Smooth muscle cell of bladder (primary cell): ENCODE measurements at places on chromosomes 1 and 21. TPM values are rescaled to one million over a fixed set of nuclear protein-coding genes. Genes with fewer than 3 reads are reported as not detected.

The SV2A gene
- total RNA-seq, result 14.1 and 18.3 TPM in 2 replicates

The HAO2 gene
- total RNA-seq, result not detected in 2 replicates

The DNAI4 gene
- total RNA-seq, result 5.5 and 11.8 TPM in 2 replicates

The FAM72D gene
- 0.28 and 0.37 TPM in 2 replicates for total RNA-seq

The GPA33 gene
- not detected in 2 replicates for total RNA-seq

The FMO5 gene
- 0.71 and 0.92 TPM in 2 replicates for total RNA-seq

The BGLAP gene
- 0.09 and 0.14 TPM in 2 replicates for total RNA-seq

The HSD11B1 gene
- 137 and 168 TPM in 2 replicates for total RNA-seq

The TPRG1L gene
- total RNA-seq, result 22.4 and 24.9 TPM in 2 replicates

The LCE1D gene
- not detected in 2 replicates for total RNA-seq

The RNF2 gene
- total RNA-seq, result 18.1 and 23.2 TPM in 2 replicates

The KRTAP22-1 gene
- total RNA-seq, result not detected in 2 replicates
